Activated CD4-positive, alpha-beta T cell treated with anti-CD3 and anti-CD28 coated beads, Interleukin-2, amount 50 U/mL, for 1 hour (primary cell): ENCODE measurements at places on chromosomes 4 and X.

- DNase-seq: no peak
Observed at GRCh38 chr4:113522433-113522832, 239.1 kb downstream of the CAMK2D start.

- DNase-seq: no peak
Observed at GRCh38 chr4:139768366-139768765, 102.7 kb downstream of the MGST2 start.

- DNase-seq: no peak
Observed at GRCh38 chr4:10108391-10108790, 8.2 kb downstream of the WDR1 start.

- no peak for DNase-seq
Observed at GRCh38 chrX:150581093-150581775, 12.8 kb downstream of the MTM1 start.

DNA sequence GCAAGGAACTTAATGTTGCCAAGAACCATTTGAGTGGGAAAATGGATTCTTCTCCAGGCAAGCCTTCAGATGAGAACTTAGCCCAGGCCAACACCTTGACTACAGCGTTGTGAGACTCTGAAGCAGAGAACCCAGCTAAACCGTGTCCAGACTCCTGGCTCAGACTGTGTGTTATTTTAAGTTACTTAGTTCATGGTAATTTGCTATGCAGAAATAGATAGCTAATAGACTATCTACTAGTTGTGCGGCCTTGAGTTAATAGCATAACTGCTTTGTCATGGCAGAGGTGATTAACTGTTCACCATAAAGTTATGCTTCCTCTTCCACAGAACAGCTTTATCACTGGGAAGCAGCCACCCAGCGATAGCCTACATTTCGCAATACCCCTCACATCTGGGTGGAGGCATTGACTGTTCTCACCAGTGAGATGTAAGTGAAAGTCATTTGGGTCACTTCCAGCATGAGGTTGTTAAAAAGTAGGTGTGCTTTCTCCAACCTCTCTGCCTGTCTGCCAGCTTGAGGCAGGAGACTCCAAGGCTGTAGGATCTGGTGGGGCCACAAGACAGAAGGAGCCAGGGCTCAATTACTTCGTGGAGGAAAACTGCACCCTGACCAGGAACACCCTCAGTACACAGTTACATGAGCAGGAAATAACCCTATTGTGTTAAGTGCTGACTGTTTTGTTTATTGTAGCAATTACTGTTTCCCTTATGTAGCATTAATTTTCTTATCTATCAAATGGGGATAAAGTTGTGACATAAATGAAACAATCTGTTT, 94.2 kb downstream of the GPAT3 start:
- no peak for DNase-seq

GRCh38 chr4:40419231-40419912, 84.2 kb downstream of the CHRNA9 start:
- no peak for DNase-seq

DNA sequence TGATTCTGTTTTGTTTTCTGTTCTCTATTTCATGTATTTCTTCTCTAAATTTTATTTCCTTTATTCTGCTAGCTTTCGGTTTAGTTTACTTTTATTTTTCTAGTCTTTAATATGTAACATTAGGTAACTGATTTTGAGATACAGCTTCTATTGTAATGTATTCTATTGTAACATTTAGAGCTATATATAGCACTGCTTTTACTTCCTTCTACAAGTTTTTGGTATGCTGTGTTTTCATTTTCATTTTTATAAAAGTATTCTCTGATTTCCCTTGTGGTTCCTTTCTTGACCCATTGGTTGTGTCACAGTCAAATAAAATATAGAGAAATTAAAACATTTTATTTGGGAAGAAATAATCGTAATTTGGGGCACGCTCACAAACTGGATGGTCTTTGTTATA, 13.9 kb upstream of the CT47A1 start:
- DNase-seq: no peak

- no peak for DNase-seq
Observed at GRCh38 chrX:77061545-77061944, 385.6 kb upstream of the FGF16 start.

DNA sequence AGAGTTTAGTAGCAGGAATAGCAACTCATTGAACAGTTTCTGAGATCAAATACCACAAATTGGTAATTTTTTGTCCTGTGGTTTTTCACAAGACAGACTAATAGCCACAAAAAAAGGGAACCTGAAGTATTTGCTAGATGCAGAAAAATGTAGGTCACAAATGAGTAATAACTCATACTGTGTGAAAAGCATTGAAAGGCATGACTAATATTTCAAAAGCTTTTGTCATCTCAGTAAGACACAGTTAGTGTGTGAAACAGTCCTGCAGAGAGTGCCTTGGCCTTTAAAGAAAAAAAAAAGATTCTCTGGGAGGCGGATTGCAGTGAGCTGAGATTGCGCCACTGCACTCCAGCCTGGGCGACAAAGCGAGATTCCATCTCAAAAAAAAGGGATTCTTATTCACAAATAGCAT, 31.4 kb upstream of the SLC25A31 start:
- no peak for DNase-seq

- no peak for DNase-seq
Observed at GRCh38 chr4:184335520-184335919, 117.8 kb upstream of the ENPP6 start.

DNA sequence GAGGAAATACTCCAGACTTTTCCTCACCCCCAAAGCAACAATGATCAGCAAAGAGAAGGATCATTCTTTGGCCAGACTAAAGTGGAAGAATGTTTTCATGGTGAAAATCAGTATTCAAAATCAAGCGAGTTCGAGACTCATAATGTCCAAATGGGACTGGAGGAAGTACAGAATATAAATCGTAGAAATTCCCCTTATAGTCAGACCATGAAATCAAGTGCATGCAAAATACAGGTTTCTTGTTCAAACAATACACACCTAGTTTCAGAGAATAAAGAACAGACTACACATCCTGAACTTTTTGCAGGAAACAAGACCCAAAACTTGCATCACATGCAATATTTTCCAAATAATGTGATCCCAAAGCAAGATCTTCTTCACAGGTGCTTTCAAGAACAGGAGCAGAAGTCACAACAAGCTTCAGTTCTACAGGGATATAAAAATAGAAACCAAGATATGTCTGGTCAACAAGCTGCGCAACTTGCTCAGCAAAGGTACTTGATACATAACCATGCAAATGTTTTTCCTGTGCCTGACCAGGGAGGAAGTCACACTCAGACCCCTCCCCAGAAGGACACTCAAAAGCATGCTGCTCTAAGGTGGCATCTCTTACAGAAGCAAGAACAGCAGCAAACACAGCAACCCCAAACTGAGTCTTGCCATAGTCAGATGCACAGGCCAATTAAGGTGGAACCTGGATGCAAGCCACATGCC, 89.7 kb downstream of the TET2 start:
- no peak for DNase-seq

- DNase-seq: peak; percentile 62
Observed at GRCh38 chrX:153554519-153555167, 37.2 kb downstream of the ATP2B3 start.

GRCh38 chr4:1879485-1879884, 8.3 kb downstream of the NSD2 start:
- DNase-seq: no peak

DNA sequence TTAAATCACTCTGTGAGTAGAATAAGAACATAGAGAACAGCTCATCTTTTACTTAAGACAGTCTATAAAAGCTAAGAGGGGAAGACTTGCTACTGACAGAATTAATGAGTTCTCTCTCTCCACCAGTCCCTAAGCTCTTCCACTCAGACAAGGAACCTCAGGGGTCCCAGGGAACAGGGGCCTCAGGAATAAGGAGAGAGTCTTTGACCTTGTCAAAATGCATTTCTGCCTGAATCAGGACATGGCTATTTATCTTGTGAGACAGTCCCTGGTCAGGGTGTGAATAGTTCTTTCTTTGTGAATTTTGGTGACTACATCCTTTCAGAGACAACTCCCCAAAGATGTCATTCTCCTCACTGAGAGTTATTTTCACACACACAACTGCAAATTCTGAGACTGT, 218.7 kb upstream of the HS3ST1 start:
- DNase-seq: no peak

DNA sequence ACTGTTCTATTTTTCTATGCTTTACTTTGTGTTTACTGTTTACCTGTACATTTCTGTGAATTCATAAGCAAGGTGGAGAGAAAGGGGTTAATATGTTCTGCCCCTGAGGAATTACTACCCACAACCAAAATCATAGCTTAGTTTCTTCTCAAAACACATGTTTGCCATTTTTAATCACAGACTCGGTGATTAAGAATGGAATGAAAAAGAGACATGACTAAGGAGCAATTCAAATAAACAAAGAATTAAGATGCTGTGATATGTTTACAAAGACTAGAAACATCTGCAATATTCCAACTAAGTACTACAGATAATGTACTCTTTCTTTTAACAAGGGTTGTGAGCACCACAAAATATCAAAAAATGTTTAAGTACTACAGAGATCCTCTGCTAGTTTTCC, 11.7 kb upstream of the FAT4 start:
- no peak for DNase-seq

DNA sequence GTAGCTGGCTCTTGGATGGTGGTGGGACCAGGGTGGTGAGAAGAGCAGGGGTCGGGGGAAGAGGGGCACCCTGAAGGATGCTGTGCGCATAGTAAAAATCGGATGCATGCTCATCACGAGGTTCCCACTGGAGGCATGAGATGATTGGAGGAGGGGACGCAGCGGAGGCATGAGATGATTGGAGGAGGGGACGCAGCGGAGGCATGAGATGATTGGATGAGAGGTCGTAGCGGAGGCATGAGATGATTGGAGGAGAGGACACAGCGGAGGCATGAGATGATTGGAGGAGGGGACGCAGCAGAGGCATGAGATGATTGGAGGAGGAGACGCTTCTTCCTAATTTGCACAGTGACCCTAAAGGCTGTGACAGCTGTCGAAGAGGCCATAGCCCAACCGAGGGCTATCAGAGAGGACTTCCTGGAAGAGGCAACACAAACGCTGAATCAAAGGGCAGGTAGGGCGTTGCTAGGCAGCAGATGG, 106.7 kb downstream of the ADRA2C start:
- DNase-seq: no peak

DNA sequence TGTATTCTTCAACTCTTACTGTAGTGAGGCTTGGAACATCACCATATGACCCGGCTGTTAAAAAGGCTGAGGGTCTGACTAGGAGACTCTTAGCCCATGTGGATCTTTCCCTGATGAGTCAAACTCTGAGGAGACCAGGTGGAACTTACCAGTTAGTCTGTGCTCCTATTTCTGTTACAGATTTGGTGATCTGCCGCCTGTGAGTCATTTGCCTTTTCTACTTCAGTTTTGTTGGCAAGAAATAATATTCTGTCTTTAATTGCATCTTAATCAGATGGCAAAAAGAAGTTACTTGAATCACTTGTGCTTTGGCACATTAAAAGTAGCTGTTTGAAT, 48.4 kb downstream of the MTM1 start:
- DNase-seq: no peak

- DNase-seq: no peak
Observed at GRCh38 chr4:15349531-15349935, 78.3 kb upstream of the C1QTNF7 start.

- no peak for DNase-seq
Observed at GRCh38 chr4:6178757-6179156, 21.6 kb downstream of the JAKMIP1 start.

GRCh38 chrX:36909676-36910030, 98.5 kb upstream of the FAM47C start:
- DNase-seq: no peak

DNA sequence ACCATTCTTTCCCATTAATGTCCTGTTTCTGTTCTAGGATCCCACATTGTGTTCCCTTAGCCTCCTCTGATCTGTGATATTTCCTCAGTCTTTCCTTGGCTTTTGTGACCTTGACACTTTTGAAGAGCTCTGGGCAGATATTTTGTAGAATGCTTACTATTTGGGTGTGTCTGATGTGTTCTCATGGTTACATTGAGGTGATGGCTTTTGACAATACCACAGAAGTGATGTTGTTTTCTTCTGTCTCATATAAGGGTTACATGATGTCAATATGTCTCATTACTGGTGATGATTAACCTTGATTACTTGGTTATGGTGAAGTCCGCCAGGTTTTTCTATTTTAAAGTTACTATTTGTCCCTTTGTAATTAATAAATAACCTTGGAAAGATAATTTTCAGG, 183.7 kb downstream of the SOWAHB start:
- DNase-seq: no peak

DNA sequence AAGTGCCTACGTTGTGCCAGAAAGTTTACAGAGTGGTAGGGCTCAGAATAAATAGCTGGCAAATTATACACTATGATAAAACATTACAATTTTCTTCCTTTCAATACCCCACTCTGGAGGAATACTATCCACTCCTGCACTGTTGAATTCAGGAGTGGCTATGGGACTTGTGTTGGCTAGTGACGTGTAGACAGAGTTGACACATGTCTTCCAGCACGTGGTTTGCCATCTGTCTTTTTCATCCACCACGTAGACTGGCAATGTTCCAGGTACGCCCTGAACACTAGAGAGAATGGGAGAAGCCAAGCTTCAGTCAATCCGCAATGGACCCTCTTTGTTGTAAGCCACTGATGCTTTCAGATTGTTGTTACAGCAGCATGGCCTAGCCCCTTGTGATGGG, 168.8 kb upstream of the RBPJ start:
- no peak for DNase-seq

DNA sequence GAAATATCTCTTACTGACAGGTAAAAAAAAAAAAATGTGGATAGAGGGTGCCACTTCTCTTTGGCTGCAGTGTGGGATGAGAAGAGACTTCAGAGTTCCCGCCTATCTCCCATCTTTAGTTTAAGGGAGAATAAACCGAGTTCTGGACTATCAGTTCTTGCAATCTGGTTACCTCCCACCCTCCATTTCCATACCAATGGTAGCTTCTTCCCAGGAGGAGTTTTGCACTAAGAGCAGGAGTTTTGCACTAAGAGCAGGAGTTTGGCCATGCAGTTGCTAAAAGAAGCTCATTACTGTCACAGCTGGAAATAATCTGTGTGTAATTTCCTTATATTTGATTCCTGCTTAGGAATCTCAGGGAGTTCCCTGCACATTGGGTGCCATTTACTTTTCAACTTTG, 10.8 kb upstream of the GUCY1B1 start:
- no peak for DNase-seq

GRCh38 chr4:159922119-159922518, 819.2 kb downstream of the RAPGEF2 start:
- DNase-seq: no peak

DNA sequence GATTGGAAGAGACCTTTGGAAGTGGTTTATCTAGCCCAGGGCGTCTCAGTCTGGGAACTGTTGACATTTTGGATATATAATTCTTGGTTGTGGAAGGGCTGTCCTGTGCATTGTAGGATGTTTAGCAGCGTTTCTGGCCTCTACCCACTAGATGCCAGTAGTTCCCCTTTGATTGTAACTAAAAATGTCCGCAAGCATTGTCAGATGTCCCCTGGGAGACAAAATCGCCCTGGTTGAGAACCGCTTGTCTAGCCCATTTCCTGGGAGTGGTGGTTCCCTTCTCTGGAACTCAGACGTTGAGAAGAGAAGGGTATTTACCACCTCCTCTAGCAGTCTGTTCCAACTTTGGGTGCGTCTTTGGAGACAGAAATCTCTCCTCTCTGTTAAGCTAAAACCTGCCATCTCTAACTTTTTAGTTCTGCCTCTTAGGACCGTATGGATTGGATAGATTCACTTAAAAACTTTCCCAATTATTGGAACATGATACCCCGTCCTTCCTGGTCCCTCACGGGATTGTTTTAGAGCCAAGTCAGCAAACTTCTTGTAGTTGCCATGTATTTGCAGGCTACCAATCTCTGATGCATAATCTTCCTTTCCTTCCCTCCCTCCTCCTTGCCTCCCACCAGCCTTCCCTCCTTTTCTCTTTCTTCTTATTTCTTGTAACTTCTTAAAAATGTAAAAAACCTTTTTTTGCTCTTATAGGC, 13.9 kb downstream of the TMEM165 start:
- DNase-seq: no peak

GRCh38 chr4:115944146-115944905, 830.9 kb upstream of the NDST4 start:
- no peak for DNase-seq
